ENCODE measurements at places on chromosomes 16 and 17.

DNA sequence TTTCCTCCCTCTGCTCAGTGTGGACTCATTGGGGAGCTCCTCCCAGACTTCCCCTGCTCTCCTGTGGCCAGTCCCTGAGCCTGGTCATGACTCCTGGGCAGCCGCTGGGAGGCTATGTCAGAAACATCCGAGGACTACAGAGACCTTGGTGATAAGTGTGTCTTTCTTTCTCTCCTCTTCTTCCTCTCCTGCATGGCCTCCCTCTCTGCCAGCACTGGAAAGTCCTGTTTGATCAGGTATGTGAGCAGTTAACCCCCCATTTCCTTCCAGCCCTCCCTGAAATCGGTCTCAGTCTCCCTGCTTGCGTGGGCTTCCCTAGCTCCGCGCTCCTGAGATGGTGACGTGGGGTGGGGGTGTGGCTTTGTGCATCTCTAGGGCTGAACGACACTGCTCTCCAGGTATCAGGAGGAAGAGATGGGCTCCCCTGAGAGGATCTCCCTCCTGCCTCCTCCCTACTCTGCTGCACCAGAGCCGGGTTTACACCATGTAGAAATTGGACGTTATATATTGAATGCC, 2.1 kb downstream of the RHBDL3 start:
- no peak for ATAC-seq

DNA sequence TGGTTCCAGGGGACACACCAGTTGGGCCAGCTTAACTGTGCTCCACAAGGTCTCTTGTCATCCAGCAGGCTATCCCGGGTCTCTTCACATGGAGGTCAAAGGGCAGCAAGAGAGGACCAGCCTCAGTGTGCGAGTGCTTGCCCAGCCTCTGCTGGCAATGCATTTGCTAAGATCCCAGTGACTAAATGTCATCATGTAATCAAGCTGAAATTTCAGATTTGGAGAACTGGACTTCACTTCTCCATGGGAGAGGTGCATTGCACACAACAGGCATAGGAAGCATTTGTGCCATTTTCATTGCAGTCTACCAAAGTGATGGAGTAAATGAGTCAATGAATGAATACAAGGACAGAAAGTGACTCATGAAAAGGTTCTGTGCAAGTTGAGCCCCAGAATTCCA, 51.2 kb upstream of the KDM8 start:
- ATAC-seq, result no peak

DNA sequence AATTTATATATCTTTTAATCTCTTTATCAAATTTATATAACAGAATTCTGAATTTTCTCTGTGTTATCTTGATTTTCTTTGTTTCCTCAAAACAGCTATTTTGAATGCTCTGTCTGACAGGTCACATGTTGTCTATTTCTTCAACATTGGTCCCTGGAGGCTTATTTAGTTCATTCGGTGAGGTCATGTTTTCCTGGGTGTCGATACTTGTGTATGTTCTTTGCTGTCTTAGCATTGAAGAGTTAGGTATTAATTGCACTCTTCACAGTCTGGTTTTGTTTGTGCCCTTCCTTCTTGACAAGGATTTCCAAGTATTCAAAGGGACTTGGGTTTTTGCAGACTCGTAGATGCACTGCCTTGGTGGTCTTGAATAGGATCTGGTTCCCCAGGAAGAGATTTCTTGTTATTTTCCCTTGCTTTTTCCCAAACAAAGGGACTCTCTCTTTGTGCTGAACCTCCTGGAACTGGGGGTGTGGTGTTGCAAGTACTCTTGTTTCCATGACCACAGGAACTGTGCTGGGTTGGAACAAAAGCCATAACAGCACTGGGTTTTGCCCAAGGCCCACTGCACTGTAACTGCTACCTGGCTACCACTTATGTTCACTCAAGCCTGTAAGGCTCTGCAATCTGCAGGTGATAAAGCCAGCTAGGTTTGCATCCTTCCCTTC, 1483.0 kb downstream of the CDH8 start:
- no peak for ATAC-seq

GRCh38 chr17:65182233-65182632, 45.1 kb downstream of the RGS9 start:
- no peak for ATAC-seq

DNA sequence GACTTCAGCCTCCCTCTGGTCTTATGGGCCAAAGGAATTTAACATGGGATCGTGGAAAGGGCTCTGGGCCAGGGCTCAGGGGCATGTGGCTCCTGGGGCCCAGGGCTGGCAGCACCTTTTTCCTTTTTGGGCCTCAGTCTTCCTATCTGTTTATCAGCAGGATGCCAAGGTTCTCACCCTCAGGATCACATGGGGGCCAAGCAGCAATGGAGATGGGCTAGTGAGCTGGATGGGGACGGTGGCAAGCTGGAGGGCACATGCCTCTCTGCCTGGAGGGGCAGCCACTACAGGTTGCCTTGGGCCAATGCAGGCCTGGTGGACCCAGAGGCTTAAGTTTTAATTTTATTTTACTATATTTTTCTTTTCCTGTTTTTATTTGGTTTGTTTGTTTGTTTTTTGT, 95.4 kb downstream of the CYLD start:
- ATAC-seq, result no peak

- no peak for ATAC-seq
Observed at GRCh38 chr16:79563921-79564320, 36.6 kb downstream of the MAF start.
